ENCODE measurements at places on chromosomes 16 and 17. TPM values are rescaled to one million over a fixed set of nuclear protein-coding genes. Genes with fewer than 3 reads are reported as not detected.

Gene CHST5
- 0.85 TPM for total RNA-seq

- H3K36me3 ChIP-seq: peaks cover 27% of the 10 kb centered on the region
- H3K27me3 ChIP-seq: no peaks in the 10 kb centered on the region
- H3K4me1 ChIP-seq: peaks cover 54% of the 10 kb centered on the region
- no peak overlapping the region for H3K4me3 ChIP-seq
- H3K27ac ChIP-seq: no peak overlapping the region
Measured at GRCh38 chr17:64212122-64212521, 50.9 kb downstream of the TEX2 start.

DNA sequence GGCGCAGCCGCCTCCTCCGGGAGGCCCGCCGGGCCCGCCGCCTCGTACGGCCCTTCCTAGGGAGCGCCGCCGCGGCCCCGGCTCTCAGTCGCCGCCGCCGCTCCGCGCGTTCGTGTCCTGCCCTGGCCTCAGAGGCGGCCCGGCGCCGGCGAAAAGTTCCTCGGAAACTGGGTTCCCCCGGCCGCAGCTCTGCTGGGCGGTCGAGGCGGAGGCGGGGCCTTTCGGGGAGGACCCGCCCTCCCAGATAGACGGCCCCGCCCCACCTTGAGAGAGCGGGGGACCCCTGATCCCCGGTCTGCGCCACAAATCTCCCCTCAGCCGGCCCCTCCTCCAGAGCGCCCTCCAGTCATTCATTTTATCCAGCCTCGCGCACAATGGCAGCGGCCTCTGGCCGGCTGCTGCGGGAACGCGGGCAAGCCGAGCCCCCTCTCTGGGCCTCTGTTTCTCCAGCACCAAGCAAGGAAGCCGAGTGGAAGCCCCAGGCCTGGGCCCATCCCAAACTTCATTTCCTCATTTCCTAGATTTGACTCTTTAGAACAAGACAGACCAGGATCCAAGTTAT is at the start of gene SREBF1:
TSS of gene SREBF1 (minus strand) at position 169 of the 562 bp plus-strand sequence. CDS start 169 bp downstream, outside the sequence.
- peak within 1 kb of the TSS; percentile 100 for H3K27ac ChIP-seq
- H3K36me3 ChIP-seq: no peaks in the 10 kb centered on the region
- peak; percentile 69 for DNase-seq
- H3K4me1 ChIP-seq: peaks cover 85% of the 10 kb centered on the region
- H3K27me3 ChIP-seq: no peaks in the 10 kb centered on the region

GRCh38 chr17:60049936-60050335 is 28.8 kb downstream of the HEATR6 start:
- H3K27me3 ChIP-seq: no peaks in the 10 kb centered on the region
- no peak for DNase-seq
- no peaks in the 10 kb centered on the region for H3K4me1 ChIP-seq
- H3K27ac ChIP-seq: no peak overlapping the region
- peaks cover 99% of the 10 kb centered on the region for H3K36me3 ChIP-seq
- no peak overlapping the region for H3K4me3 ChIP-seq

DNA sequence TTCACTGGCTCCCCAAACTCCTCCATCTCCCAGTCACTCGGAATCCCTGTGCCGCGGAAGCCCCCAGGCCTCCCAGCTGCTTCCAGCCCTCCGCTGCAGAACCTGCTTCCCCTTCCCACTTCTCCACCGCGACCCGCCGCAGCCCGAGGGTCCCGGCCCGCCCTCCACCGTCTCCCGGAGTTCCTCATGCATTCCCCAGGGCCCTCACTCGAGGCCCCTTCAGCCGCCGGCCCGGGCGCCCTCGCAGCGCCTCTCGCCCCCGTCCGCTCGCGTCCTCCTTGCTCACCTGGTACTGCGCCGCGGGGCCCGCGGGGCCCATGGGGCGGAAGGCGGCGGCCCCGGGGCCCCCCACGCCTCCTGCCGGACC is 329 bp downstream of the SMARCD2 start:
- peaks cover 64% of the 10 kb centered on the region for H3K4me1 ChIP-seq
- peak overlapping the region; percentile 98 for H3K27ac ChIP-seq
- DNase-seq: peak; percentile 42
- no peaks in the 10 kb centered on the region for H3K27me3 ChIP-seq
- peaks cover 2% of the 10 kb centered on the region for H3K36me3 ChIP-seq
